Ammon's horn (tissue), 1 donor: ENCODE measurements at places on chromosomes 3 and 15.

DNA sequence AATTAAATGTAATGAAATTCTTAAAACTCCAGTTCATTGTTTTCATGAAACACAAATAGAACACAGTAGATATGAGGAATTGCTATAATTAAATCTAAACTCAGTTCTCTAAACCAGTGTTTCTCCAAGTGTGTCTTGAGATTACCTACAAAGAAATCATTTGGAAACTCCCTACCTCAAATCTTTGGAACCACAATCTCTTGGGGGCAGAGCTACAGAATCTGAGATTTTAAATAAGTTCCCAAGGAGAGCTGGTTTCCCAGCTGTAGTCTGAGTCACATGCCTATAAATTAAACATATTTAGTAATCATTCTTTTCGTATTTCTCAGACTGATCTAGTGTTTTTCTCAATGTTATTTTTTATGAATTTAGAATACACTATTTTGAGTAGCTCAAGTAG, 17.0 kb upstream of the ACTC1 start:
- no peak for DNase-seq

GRCh38 chr15:48532946-48533345, 112.6 kb downstream of the FBN1 start:
- no peak for DNase-seq

DNA sequence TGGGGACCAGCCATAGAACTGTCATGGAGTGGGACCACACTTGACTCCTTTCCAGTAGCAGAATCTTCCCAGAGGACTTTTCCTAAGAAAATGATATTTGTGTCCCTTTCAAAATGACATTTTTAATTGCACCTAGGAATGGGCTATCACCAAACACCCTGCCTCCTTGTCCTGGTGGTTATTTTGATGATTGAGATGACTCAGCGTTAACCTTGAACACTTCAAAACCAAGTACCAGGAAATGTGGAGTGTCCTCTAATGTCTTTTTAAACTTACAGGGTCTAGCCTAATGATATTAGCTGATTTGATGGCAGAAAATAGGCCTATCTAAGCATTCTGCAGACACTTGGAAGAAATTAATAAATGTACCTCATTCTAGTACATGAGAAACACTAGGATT, 90.7 kb downstream of the HHLA2 start:
- DNase-seq = no peak

DNA sequence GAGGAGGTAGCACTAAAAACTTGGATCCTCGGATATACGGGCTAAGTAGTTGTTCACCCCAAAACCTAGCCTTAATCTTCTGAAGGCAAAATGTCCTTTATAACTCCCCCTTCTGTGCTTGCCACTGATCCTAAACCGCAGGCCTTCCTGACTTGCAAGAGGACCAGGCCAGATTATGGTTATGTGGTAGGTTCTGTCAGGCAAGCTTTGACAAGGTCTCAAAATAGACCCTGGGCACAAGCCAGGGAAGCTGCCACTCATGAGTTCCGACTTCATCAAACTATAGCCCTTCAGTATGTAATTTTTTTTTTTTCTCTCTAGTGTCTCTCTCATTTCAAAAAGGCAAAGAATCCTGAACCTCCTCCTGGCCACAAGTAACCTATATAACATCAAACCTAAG, 3.2 kb downstream of the LRRFIP2 start:
- DNase-seq = no peak

DNA sequence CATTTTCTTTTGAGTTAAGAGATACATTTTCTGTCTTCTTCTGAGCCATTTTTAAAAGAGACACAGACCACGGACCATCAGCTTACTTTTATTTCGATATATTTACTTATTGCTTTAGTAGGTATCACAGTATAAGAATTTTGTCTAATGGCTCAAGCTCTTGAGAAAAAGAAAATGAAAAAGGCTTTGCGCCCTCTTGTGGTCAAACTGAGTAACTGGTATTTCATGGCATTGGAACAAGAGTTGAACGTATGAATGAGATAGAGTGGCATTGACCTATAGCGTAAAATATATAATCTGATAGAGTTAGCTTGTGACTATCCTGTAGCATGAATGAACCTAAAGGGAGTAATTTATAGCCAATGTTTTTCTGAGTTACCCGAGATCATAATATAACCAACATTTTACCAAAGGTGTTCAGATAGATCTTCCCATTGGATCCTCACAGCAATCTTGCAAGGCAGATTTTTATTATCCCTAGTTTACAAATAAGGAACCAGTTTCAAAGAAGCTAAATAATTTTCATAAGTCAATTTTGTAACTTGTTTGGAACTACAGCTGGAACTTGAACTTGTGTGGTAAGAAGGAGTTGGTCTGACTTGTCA, 154.6 kb downstream of the POLR2M start:
- peak; percentile 76 for DNase-seq

GRCh38 chr3:129182390-129183185, 1.1 kb downstream of the CNBP start:
- no peak for DNase-seq

GRCh38 chr3:178393824-178394223, 142.4 kb upstream of the KCNMB2 start:
- no peak for DNase-seq

GRCh38 chr3:25289156-25289555, 138.9 kb upstream of the RARB start:
- DNase-seq = no peak

DNA sequence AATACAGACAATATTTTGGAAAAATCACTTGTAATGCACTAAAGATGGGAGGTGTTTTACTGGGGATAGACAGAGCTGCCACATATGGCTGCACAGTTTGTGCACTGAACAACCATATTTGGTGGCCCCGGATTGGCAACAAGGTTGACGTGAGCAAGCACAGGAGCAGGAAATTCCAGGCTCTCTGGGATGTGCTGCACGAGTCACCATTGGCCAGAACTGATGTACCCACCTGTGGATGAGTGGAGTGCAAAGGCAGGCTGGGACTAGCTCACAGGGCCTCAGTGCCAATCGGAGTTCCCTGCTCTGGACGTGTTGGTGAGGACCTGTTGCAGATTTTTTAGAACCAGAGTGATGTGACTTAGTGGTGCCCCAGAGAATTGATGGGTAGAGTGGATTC, 42.0 kb upstream of the SCAANT1 start:
- no peak for DNase-seq

DNA sequence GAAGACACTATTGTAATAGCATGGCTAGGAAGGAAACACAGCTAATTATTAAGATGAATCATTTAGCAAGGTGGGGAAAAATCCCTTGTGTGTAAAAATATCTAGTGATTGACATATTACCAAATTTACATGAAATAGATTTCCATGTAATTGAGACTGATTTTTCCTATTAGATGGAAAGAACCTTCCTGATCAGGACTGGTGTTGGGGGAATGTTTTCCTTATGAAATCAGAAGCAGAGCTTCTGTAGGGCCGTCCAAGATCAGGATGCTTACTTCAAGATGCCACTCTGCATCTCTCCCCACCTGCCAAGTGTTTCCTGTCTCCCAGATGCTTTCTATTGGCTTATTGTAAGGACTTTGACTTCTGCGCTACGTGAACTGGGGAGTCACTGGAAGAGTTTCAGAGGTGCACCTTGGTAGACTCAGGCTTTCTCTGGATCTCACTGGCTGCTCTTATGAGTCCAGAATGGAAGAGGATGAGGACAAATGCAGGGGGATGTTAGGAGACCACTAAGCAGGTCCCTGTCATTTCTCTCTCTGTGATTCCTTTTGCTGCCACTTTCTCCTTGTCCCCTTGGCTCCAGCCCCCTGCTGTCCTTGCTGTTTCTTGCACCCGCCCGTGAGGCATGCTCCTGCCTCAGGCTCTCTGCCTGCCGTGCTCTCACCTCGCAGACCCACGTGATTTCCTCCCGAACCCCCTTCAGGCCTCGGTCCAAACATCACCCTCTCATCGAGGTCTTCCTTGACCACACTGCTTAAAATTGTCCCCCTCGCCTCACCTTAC, 30.1 kb downstream of the BTD start:
- no peak for DNase-seq

DNA sequence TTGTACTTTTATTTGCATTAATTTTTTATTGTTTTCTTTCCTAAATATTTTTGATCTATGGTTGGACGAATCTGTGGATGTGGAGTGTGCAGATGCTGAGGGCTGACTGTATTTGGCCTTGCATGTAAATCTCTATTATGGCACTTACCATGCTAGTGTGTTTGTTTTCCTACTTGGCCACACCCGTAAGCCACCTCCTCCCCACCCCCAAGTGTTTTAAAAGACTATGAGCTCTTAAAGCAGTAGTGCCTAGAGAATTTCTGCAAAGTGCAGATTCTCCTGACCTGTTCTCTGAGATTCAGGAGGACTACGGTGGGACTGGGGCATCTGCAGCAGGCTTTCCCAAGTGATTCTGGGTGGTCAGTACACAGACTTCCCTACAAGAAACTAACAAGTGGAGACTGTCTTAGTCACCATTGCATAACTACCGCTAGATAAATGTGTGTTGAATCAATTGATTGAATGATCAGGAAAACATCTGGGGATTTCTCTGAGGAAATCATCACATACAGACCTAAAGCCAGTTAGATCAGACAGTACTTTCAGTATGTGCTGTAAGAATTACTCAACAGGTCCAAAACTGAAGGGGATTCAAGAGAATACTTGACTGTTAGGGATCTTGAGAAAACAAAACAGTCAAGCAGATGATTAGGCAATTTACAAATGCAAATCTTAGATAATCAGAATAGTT, 6.2 kb upstream of the TIPARP start:
- no peak for DNase-seq

DNA sequence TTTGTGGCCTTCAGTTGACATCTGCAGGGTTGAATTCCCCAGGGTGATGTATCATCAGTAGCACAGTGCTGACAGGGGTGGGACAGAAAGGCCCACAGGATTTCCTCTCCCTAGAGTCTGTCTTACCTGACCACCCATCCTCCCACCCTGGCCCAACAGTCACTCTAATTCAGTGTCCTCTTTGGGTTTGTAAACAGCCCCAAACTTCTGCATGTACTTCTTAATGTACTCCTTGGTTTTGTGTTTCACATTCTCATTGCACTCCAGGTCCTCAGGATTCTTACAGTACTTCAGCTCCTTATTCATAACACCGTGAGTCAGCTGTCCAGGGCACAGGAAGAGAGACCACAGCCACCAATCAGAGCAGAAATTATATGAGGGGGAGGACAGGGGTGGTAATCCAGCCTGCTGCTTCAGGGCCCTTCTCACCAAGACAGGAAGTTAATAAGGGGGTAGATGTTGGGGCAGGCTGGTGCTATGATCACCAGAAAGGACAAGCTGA, 37.5 kb downstream of the NBEAL2 start:
- no peak for DNase-seq

GRCh38 chr3:46017720-46018119, 9.6 kb downstream of the XCR1 start:
- peak; percentile 56 for DNase-seq

- DNase-seq = peak; percentile 69
Observed at GRCh38 chr15:48250640-48251076, 44.6 kb downstream of the SLC12A1 start.

GRCh38 chr15:74844319-74845207, 1.6 kb upstream of the ULK3 start:
- DNase-seq = no peak

DNA sequence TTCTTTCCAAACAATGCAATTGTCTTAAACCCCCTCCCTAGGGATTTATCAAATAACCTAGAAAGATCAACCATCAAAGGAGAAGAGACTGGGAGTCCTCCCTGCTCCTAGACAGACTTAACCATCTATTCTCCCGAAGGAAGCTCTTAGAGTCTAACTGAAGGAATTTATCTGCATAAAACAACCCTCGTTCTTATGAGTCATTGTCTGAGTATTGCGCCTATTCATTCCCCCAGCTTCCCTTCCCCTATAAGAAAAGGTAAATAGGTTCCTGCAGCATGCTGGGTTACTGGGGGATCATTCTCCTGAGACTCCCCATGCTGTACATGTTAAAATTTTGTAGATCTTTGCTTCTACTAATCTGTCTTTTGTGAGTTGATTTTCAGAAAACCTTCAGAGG, 412.7 kb downstream of the OCA2 start:
- no peak for DNase-seq

GRCh38 chr3:197002701-197003454, 26.7 kb downstream of the MELTF start:
- peak; percentile 74 for DNase-seq
